Hepatic stellate cell (primary cell): ENCODE measurements at places on chromosomes 3 and 15.

- peak; percentile 4 for DNase-seq
Measured at GRCh38 chr15:76840830-76841460, 64.2 kb downstream of the SCAPER start.

GRCh38 chr3:130779486-130779885 lies 32.9 kb upstream of the PIK3R4 start:
- DNase-seq, result no peak

DNA sequence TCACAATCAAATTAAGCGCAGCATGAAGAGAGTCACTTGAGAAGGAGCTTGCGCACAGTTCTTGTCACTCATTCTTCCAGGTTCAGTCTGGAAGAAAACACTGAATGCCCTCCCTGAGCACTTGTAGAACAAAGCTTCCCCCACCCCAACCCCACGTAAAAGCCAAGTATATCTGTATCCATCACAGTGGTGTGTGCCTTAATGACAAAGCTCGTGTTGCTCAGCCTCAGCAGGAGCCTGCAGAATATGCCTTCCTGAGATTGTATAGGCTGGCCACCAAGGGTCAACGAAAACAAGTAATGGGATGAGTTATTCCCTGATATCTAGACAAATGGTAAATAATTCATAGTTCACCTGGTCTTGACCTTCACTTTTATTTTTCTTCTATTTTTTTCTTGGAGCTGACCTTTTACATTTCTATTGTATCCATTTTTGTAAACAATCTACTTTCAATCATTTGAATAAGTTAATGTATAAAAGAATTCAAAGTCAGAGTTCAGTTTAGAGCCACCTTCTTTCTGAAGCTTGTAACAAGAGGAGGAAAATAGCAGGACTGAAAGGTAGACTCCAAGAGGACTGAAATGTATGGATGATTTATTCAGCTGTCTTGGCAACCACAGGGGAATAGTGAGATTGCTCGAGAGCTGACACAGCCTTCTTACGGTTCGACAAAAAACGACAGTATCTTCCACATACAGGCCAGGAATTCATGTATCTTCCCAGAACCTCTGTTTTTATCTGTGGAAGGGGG lies 405.5 kb upstream of the TPM1 start:
- no peak for DNase-seq

DNA sequence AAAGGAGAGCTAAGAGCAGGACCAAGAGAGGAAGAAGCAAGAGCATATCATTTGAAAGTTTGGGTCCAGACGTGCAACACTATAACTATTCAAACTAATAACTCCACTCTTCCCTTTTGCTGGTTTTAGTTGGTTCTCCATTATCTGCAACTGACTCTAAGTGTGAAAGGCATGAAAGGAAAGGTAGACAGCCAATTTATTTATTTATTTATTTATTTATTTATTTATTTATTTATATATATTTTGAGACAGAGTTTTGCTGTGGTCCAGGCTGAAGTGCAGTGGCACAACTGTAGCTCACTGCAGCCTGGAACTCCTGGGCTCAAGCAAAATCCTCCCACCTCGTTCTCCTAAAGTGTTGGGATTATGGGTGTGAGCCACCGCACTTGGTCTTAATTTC lies 22.1 kb upstream of the PIK3CB start:
- DNase-seq, result no peak

GRCh38 chr15:69753867-69754266 lies 301.2 kb downstream of the RPLP1 start:
- no peak for DNase-seq

DNA sequence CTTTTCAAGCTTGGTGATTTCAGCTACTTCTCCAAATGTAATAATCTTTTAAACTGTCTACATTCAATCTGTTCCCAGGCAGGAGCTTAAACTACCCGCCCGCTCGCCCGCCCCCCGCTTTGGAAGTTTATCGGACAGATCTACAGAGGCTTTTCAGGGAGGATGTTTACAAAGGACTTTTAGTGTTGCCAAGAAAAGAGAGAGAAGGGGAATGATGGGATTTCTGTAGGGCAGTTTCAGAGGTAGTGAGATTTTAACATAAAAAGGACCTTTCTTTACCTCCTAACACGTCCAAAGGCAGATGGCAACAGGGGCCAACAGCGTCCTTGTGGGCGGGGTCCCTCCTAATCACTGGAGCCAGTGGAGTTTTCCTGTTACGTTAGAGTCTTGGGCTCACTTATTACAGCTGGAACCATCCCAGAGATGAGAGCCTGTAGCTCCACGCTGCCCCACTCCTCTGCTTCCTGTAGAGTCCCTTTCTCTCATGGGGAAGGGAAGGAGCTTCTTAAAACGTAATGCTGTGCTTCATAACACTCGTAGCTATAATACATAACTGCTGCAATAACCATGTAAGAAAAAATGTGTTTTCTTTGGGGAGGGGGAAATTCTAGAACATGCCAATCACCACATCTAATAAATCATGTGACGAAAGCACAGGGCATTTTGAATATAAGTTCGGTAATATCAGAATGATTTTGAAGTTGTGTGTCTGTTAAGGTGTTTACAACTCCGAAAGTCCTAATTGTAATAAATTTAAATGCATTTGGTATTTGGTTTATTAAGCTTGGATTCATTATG lies 30.9 kb downstream of the HES1 start:
- DNase-seq, result no peak

GRCh38 chr3:154473769-154474168 lies 43.8 kb upstream of the GPR149 start:
- no peak for DNase-seq
